Breast epithelium (tissue), 4 donors: ENCODE measurements at places on chromosomes 6 and 20. TPM values are rescaled to one million over a fixed set of nuclear protein-coding genes. Genes with fewer than 3 reads are reported as not detected.
A peak's percentile ranks its signal among the peaks of the same experiment; 100 is the strongest.

Gene SLC24A3
- total RNA-seq = 12.3 TPM

Gene KCNS1
- 0.44 TPM for total RNA-seq

Gene CALHM5
- total RNA-seq = 2.4 TPM

Gene COX4I2
- total RNA-seq = 5.3 TPM

GRCh38 chr6:69705954-69706353 lies 90.9 kb downstream of the LMBRD1 start:
- DNase-seq = no peak

DNA sequence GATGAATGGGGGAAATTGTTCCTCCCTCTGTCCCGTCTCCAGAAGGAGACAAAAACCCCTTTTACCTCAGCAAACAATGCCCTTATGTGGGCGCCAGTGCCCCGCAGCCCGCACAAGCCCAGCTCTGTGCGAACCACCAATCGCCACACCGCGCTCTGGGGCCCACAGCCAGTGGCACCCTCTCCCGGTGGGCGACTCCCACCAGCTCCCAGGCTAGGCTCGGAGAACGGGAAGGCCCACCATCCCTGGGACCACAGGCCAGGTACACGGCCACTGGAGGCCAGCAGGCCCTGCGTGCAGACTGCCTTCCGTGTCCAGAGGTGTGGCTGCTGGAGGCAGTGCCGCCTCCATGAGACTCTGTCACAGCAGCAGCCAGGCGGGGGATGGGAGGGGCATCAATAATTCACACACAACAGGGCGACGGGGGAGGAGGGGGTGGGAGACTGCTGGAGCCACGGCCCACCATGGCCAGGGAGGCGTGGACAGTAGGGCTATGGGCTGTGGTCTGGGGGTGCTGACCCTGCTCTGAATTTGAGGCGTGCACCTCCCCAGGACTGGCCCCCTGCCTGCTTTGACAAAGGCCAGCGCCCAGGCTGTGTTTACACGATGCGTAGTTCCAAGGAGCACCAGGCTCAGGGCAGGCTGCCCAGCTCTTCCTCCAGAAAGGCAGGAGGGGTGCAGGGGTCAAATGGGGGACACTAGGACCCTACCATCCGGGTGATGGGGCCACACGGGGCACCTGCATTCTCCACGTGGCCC lies 105.7 kb downstream of the ASXL1 start:
- DNase-seq = no peak

GRCh38 chr6:143961886-143962878 lies 45.9 kb downstream of the PLAGL1 start:
- no peak for DNase-seq

DNA sequence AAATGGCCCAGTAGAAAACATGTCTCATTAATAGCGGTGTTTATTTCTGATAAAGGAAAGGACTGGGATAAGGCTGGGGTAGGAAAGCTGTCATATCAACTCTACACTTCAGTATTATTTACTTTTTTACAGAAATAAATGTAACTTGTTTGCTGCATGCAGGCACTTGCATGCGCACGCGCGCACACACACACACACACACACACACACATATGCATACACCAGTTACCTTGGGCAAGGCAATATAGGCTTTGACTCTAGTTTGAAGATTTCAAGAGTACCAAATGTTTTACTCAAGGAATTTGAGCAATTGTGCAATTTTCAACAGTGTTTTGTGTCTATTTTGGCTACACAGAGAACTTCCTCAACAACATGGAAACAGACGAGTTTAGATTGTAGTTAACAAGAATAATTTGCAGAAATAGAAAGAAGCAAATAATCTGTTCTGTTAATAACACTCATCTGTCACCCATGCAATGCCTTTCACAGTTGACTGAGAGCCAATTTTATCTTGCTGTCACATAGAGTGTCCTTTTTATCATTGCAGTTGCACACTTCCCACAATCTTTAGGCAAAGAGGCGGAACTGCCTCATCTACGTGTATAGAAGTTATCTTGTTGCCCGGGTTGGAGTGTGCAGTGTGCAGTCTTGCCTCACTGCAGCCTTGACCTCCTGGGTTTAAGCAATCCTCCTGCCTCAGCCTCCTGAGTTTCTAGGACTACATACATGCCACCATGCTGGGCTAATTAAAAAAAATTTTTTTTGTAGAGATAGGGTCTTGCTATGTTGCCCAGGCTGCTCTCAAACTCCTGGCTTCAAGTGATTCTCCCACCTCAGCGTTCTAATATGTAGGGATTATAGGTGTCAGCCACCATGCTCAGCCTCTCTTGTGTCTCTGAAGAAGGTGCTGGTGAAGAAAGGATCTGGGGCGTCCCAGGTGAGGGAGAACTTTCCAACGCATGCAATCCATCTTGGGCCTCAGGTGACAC lies 74.8 kb upstream of the SHLD1 start:
- DNase-seq = no peak

- no peak for DNase-seq
Observed at GRCh38 chr6:150392452-150393220, 23.8 kb downstream of the IYD start.

DNA sequence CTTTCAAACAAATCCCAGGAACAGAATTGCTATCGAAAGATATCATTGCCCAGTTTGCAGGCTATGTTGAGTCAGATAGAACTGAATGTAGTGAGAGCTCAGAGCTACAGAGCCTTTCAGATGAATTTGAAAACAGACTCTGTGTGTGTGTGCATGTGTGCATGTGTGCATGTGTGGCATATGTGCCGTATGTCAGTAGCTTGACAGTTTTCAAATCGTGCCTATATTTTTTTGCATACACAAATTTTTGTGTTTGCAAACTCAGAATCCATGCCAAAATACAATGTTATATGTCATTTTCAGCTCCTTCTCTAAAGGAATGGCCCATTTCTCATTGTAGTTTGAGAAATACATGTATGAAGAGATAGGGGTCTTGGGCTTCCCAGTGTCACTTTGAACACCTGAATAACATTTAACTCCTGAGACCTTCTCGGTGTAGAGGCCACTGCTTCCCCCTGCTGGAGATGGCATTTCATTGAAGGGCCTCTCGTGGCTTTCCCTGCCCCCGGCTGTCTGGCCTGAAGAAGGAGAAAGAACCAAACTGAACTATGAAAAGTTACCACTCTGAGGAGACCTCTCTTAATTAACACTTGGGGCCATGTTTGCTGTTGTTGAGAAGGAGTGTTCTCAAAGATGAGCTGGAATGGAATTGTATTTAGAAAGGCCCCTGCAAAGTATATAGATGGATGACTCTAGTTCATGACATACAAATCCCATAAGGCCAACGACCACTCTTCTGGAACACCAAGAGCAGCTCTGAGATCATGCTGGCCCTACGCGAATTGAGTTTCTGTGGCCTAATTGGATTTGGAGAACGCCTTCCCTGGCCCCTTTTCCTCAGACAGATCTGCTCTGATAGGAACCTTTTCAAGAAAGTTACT lies 58.7 kb downstream of the VAPB start:
- no peak for DNase-seq

GRCh38 chr20:41456351-41456750 lies 89.7 kb upstream of the EMILIN3 start:
- DNase-seq = no peak

GRCh38 chr20:51456511-51457509 lies 85.7 kb downstream of the NFATC2 start:
- peak; percentile 97 for DNase-seq
